Activated naive CD4-positive, alpha-beta T cell (primary cell): ENCODE measurements at places on chromosomes 3 and 15.

DNA sequence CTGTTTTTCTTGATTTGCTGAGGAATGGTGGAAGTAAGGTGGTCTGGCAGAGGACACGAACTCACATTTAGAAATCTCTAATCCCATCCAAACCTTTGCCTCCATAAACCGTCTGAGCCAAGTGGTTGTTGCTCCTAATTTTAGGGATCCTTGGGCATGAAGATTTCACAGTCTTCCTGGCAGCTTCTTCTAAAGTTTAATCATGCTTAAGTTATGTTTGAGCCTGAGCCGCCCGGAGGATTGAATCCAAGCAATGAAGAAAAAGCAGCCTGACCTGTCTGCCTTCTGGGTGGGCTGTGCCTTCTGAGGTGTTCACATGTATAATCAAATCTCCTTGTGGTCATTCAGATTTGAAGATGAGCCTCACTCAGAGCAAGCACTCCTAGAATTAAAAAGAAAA, 249.0 kb downstream of the CD47 start:
- DNase-seq, result no peak

DNA sequence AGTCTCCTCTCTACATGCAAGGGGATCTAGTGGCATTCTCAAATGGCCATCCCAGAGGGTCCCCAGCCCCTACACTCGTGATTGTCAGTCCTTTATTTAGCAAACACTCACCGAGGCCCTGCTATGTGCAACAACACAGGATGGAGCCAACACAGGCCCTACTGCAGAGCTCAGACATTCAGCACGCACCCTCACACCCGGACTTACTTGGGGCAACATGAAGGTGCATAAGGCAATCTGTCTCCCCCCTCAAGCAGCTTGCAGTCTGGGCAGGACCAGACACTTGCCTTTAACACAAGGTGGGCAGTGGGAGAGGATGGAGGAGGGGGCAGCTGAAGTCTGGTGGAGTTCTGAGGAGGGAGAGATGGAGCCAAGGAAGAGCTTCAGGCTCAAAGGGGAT, 258.4 kb downstream of the XXYLT1 start:
- DNase-seq, result no peak

GRCh38 chr15:34927726-34928125, 41.8 kb downstream of the AQR start:
- DNase-seq, result no peak

- no peak for DNase-seq
Observed at GRCh38 chr15:96200357-96200967, 130.0 kb upstream of the NR2F2 start.

DNA sequence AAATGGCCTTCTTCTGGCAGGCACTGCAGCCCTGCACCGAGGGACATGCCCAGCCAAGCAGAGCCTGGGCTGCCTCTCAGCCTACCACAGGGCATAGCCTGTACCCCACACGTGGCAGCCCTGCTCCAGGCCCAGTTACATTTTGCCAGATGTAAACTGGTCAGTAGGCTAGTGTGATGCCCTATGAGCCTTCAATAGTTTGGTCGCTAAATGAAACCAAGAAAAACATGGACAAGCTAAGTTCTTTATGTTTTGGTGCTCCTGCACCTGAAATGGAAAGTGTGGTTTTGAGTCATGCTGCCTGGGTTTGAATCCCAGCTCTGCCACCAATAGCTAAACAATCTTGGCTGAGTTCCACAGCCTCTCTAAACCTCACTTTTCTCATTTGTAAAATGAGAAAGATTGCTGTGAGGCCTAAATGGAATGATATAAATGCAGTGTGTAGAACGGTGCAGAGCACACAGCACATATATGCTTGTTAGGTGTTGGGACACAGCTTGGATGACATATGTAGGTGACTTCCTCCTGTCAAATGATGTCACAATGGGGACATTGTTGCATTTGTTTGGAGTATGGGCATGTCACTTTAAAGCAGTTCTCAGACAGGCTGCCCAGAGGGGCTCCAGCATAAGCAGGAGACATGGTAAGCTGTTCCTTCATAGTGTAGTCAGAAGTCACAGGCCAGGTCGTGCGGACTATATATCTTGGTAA, 57.4 kb downstream of the ZBTB38 start:
- no peak for DNase-seq

GRCh38 chr3:172140499-172141391, 101.4 kb downstream of the FNDC3B start:
- DNase-seq, result no peak

GRCh38 chr3:166291186-166291955, 454.1 kb upstream of the BCHE start:
- no peak for DNase-seq
